ENCODE measurements at places on chromosomes 2 and 18. TPM values are rescaled to one million over a fixed set of nuclear protein-coding genes. Genes with fewer than 3 reads are reported as not detected.
A peak's percentile ranks its signal among the peaks of the same experiment; 100 is the strongest.

DNA sequence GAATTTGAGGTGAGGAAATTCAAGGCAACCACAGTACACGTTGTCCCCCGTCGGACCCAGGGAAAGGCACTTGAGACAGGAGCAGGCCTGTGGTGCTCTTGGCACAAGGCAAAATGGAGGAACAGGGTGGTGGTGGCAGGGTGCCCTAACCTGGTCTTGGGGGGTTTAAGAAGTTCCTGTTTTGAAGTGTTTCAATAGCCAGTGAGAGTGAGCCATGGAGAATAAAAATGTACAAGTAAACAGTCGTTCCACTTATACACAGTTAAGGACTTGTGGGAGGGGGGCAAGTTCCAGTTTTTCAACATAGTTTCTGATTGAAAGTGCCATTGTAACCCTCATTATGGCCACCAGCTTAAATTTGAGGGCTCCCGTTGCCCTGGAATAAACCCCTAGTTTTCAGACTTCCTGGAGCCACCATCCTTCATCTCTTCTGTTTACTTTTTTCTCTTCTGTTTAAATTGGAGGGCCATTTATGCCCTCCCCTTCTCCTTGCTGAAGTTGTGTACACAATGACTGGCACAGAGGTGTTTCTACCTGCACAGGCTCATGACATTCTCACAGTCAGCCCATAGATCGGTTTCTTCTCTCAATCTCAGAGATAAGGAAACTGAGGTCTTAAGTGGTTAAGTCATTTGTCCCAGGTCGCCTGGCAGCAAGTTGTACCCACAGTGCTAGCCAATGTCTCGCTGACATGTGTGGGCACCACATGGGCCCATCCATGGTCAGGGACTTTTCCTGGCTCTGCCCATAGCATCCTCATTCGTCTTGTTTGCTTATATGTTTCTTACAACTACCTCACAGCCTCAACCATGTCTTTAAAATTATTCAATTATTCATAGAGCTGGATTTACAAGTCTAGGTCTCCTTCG is 66.0 kb upstream of the ST3GAL5 start:
- no peak overlapping the region for H3K4me3 ChIP-seq
- H3K4me1 ChIP-seq, result peaks cover 11% of the 10 kb centered on the region
- no peaks in the 10 kb centered on the region for H3K27me3 ChIP-seq
- peak overlapping the region; percentile 12 for H3K27ac ChIP-seq
- peak; percentile 48 for DNase-seq

- no peaks in the 10 kb centered on the region for H3K36me3 ChIP-seq
- DNase-seq, result no peak
- H3K27ac ChIP-seq, result no peak overlapping the region
- no peak overlapping the region for H3K4me3 ChIP-seq
- H3K27me3 ChIP-seq, result no peaks in the 10 kb centered on the region
These were observed 762.2 kb upstream of the HS6ST1 start for GRCh38 chr2:129080715-129081476.

- H3K4me1 ChIP-seq, result no peaks in the 10 kb centered on the region
- no peaks in the 10 kb centered on the region for H3K27me3 ChIP-seq
These were observed 7.2 kb upstream of the ITGA6 start for GRCh38 chr2:172420216-172420615.

DNA sequence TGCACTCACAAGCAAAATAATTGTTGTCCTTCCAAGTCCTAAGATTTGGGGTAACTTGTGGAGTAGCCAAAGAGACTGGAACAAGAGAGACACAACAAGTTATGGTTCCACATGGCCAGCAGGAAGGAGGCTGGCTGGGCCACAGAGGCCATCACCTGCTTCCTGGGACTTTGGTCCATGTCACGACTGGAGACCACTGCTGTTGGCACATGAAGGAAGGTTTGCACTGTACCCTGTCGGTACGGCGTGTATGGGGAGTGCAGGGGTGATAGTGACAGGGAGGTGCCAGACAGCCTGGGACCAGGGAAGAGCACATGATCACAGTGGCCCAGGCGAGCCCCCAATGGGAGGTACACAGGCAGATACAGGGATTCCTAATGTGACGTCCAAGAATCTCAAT is 15.5 kb downstream of the SLC66A2 start:
- H3K4me1 ChIP-seq, result no peaks in the 10 kb centered on the region
- H3K27me3 ChIP-seq, result no peaks in the 10 kb centered on the region
- H3K4me3 ChIP-seq, result no peak overlapping the region

- no peaks in the 10 kb centered on the region for H3K36me3 ChIP-seq
- H3K27ac ChIP-seq, result no peak overlapping the region
These were observed 1387.2 kb downstream of the SUCLG1 start for GRCh38 chr2:83071914-83072313.

GRCh38 chr18:10898417-10898974 is 250.9 kb downstream of the PIEZO2 start:
- H3K4me3 ChIP-seq, result no peak overlapping the region
- H3K27me3 ChIP-seq, result peaks cover 46% of the 10 kb centered on the region
- H3K36me3 ChIP-seq, result no peaks in the 10 kb centered on the region
- no peak overlapping the region for H3K27ac ChIP-seq
- no peak for DNase-seq

DNA sequence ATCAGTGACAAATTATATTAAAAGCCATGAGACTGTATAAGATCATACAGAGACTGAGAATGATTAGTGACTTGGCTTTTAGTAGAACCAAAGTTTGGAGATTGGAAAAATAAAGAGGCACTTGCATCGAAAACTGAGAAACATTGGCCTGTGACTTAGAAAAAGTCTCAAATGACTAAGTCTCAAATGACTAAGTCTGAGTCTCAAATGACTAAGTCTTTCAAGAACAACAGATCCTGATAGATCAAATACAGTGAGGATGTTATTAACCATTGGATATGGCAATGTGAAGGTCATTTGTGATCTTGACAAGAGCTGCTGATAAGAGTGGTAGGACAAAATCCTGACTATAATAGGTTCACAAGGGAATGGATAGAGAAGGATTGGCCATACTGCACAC is 135.5 kb upstream of the FANCL start:
- no peak overlapping the region for H3K4me3 ChIP-seq
- H3K27me3 ChIP-seq, result no peaks in the 10 kb centered on the region
- H3K36me3 ChIP-seq, result no peaks in the 10 kb centered on the region
- DNase-seq, result peak; percentile 86
- H3K27ac ChIP-seq, result peak overlapping the region; percentile 23
- peaks cover 16% of the 10 kb centered on the region for H3K4me1 ChIP-seq

DNA sequence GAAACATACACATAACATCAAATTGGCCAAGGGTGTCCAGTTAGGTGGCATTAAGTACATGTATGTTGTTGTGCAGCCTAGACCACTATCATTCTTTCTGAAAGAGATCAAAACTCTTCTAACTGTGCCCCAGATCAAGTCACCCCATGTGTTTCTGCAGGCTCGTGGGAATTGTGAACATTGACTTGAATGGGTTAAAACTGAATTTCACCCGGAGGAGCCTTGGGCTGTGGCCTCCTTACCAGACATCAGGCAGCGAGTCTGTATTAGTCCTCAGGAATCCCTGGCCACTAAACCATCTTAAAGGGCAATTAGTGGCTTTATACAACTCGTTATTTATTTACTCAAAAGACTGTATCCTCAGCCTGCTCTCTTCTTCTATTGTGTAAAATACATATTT is 149.0 kb upstream of the REV1 start:
- no peak for DNase-seq
- no peaks in the 10 kb centered on the region for H3K36me3 ChIP-seq
- no peaks in the 10 kb centered on the region for H3K4me1 ChIP-seq

DNA sequence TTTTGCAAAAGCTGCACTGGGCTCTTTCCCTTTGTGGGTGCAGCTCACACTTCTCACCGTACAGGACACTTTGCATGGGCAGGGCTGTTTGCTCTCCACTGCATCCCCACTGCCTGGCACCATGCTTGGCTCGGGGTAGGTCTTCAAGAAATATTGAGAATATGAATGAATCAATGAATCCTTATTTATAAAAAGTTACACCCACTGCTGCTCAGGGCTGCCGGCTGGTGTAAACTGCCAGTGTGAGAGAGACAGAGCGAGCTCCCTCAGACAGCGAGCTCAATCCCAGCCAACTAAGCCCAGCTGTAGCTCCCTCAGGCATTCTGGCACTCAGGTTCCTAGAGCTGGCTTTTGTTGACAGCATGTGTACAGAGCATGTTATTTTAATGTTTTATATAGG is 3.4 kb downstream of the TMEM185B start:
- H3K4me3 ChIP-seq, result peak overlapping the region; percentile 35
- no peak for DNase-seq
- no peaks in the 10 kb centered on the region for H3K27me3 ChIP-seq
- no peak overlapping the region for H3K27ac ChIP-seq
- H3K36me3 ChIP-seq, result peaks cover 5% of the 10 kb centered on the region

- no peak overlapping the region for H3K4me3 ChIP-seq
- no peaks in the 10 kb centered on the region for H3K27me3 ChIP-seq
- H3K36me3 ChIP-seq, result no peaks in the 10 kb centered on the region
- DNase-seq, result peak; percentile 26
These were observed 617.0 kb upstream of the CDH2 start for GRCh38 chr18:28793901-28794300.

DNA sequence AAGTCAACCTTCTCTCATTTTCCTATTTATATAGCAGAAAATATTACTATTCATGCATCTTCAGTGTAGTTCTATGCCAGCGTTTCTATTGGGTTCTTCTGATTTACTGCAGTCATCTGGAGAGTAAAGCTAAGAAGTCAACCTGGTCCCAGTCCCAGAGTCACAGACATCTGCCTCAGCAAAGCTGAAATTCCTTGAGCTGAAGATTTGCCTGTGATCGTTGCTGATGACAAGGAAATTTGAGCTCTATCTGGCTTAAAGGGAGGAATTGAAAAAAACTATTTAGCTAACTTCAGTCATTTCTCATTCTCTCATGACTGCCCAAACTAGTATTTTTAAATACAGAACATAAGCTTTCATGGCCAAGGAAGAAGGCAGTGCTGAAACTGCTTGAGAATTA is 45.7 kb downstream of the RND3 start:
- DNase-seq, result no peak
- no peaks in the 10 kb centered on the region for H3K36me3 ChIP-seq
- H3K27me3 ChIP-seq, result no peaks in the 10 kb centered on the region

DNA sequence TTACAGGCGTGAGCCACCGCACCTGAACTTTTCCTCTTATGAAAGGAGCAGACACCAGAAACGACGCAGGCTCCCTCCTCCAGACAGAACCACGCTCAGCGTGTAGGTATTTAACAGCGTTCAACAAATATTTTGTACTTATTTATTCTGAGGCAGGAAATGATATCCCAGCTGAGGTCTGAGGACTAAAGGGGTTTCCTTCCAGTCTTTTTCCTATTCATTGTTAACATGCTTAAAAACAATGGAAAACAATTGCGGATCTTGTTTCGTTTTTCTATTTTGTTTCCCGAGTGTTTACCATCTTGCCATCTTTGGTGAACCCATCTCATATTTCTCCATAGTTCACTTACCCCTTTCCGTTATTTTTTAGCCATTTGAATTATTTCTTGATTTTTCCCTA is 43.7 kb upstream of the FOSL2 start:
- H3K4me1 ChIP-seq, result no peaks in the 10 kb centered on the region
- H3K27ac ChIP-seq, result no peak overlapping the region
- H3K4me3 ChIP-seq, result no peak overlapping the region
- H3K27me3 ChIP-seq, result no peaks in the 10 kb centered on the region
- no peak for DNase-seq

DNA sequence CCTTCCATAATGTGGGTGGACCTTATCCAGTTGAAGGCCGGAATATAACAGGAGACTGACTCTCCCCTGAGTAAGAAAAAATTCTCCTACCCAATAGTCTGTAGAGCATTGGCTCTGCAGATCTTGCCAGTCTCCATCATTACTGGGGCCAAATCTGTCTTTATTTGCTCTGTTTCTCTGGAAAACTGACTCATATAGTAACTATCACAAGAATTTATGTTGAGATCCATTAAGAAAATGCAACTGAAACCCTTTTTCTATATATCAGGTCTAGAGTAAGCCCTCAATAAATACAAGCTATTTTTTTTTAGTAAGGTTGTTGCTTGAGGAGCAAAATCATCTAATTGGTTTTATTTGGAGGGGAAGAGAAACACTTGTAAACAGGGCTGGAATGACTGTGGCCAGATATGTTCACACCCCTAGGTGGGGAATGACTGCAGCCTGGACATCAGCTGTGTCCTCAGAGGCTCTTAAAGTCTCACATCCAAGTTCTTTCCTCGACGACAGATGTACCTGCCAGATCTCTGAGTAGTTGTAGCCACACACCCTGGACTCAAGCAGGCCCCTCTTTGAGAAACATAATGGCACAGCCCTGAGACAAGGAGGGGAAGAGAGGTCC is 339.7 kb downstream of the TNS1 start:
- no peak overlapping the region for H3K4me3 ChIP-seq
- H3K4me1 ChIP-seq, result peaks cover 10% of the 10 kb centered on the region
- DNase-seq, result peak; percentile 43

CEP68 gene
- 3.4 TPM for total RNA-seq

MFSD2B gene
- total RNA-seq, result not detected

CELF4 gene
- not detected for total RNA-seq

CCDC85A gene
- total RNA-seq, result 1.1 TPM

ORC2 gene
- 25.9 TPM for total RNA-seq

CXCR2 gene
- total RNA-seq, result not detected

BOLL gene
- not detected for total RNA-seq

SP100 gene
- total RNA-seq, result 42.5 TPM

ADGRF3 gene
- total RNA-seq, result not detected

POTEJ gene
- total RNA-seq, result not detected

RFX8 gene
- total RNA-seq, result 0.77 TPM
